ENCODE measurements at places on chromosomes 12 and 14.

GRCh38 chr14:32468955-32469354 is 139.9 kb downstream of the AKAP6 start:
- DNase-seq: no peak

DNA sequence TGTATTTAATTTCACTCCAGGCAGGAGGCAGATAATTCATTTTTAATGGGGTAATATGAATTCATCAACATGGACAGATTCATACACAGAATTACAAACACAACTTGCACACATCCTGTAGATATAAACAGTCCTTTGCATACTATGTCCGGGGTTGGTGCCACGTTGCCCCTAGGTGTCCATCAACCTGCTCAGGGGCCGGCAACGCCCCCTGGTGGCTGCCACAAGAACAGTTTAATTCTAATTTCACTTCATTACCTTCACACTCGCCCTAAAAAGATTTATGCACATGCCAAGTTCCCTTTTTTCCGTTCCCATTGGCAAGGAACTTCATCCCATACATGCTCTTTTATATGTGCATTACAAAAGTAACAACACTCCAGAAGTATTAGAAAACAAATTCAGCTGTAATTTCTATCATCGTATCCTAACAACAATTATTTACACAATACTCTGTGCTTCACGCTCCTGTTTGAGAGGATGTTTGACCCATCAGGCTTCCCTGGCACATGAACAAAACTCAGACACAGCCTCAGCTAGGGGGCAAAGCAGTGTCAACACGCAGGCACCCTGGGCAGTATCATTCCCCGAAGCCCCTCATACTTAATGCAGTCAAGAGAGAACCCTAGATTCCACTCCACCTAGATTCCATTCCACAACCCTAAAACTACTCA is 15.5 kb downstream of the MANSC1 start:
- peak; percentile 65 for DNase-seq

- DNase-seq: no peak
Observed at GRCh38 chr14:94570440-94570839, 9.2 kb downstream of the SERPINA4 start.

DNA sequence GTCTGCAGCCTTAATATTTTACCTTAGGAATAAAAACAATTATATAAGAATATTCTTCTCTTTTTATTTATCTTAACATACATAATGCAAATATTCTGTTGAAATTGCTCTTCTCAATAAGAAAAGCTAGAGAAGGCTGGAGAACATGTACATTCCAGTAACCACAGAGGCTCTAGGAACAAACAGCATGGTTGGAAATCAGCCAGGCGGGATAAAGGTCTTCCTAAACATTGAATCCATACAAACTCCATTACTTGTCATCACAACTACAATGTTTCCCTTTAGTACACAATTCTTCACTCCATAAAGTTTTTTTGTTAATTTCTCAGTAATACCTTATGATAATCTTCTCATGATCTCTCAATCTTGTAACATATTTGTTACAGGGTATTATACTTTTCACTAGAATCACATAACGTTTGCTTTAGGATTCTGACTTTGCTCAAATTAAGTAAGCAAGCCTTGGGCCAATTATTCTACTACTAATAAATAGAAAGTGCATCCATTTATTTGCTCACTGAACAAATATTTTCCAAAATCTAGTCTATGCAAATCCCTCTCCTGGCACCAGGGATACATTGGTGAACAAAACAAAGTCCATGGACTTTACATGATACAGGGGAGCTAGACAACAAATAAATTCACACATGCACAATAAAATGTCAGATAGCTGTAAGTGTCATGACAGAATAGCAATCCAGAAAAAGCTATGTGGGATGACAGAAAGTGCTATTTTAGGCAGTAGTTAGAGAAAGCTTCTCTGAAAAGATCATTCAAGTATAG is 237.5 kb upstream of the TMTC1 start:
- no peak for DNase-seq

GRCh38 chr12:50924439-50925341 is 27.7 kb upstream of the HIGD1C start:
- no peak for DNase-seq

- no peak for DNase-seq
Observed at GRCh38 chr12:42104087-42104486, 40.6 kb downstream of the GXYLT1 start.

DNA sequence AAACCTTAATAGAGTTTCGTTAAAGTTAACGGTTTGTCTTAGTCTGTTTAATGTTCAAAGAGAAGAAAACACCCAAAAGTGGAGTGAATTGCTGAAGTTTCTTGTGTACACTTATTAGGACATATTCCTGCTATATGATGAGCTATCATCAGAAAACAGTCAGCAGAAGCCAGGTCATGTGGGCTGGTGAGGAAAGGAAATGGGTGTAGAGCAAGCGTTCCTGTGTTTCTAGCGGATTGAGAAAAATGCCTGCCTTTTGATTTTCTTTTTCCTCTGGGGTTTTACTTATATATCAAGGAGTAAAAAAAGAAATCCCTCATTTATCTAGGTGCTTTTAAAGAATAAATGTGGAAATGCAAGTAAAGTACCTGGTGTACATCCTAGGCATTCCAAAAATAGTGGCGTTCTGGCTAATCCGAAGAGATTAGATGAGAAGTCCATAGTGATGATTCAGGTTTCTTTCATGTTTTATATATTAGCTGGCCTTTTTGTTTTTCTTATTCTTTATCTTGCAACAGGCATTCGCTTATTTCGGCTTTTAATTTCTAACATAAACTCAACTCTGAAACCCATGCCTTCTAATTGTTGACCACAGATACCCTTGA is 50.7 kb downstream of the FLRT2 start:
- DNase-seq: no peak

DNA sequence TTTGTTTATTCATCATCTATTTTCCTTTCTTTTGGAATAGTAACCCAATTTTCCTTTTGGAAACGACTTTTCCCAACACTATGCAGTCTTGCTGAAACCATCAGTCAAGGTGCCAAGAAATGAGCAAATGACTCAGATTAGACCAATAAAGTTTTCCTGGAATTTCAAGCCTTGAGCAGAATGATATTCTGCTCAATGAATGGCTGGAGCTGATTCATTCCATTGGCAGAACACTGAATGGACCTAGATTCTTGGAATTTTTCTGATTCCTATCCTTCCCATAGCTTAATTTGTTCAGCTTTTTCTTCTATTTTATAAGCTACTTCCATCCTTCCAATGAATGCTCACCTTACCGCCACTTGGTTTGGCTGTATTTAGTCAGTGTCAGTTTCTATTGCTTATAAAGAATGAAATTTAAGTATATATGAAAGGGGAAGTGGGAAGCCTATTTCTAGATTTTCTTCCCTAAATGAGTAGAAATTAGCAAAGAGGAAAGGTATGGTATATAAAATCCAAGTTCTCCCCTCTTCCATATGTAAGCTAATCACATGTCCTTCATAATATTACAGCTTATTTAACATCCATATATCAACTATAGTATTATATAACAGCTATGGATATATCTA is 89.0 kb downstream of the C14orf39 start:
- no peak for DNase-seq

- no peak for DNase-seq
Observed at GRCh38 chr12:14289601-14290000, 75.9 kb upstream of the ATF7IP start.

GRCh38 chr12:125228519-125229260 is 163.5 kb downstream of the AACS start:
- no peak for DNase-seq

- no peak for DNase-seq
Observed at GRCh38 chr14:34843011-34843554, 32.1 kb downstream of the BAZ1A start.

DNA sequence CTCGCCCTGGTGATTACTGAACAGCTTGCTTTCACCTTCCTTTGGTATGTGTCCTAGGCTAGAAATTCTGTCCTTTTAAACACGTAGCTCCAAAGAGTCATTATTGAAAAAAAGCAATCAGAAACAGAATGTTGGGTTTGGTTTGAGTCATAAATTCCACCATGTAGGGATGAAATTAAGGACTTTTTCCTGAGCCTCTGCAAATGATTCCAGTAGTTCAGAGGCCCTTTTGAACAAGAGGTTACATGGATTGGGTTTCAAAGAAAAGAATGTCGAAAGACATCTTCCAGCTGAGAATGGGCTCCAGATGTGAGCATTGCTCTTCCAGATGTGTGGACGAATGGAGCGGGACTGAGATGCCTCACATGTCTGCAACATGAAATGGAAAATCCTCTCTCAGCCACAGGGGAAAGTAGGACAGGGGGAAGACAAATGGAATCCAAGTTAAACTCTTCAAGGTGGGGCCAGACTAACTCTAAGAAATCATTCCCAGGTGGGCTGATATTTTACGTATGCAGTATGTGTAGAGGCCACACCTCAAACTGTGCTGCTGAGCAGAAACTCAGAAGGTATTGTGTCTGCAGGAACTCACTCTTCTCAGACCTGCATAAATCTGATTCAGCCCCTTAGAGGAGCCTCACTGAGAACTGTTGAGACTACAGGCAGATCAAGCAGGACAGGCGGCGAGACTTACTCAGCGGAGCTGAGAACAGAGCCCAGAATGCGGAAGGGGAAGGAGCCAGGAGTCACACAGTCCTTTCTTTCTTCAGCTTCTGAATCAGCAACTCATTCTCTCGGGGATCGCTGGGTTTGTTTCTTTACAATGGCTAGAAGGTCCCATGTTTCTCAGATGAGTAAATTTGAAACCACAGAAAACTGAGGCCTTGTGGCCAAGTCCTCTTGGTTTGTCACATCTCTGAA is 23.3 kb upstream of the EMP1 start:
- DNase-seq: no peak

DNA sequence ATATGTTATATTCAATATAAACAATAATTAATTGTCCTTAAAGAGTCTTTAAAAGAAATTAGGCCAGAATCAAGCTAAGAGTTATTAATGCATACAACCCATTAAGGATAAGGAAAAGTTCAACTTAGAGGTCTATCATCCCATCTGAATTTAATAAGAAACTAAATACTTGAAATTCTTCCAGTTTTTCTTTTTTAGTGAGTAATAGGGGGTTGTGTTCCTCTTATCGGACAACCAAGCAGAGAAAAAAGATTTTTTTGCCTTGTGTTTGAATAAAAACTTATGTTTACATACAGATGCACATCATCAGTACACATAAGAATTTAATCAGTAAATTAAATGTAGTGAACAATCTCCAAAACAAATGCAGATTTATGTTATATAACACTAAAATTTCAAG is 32.5 kb downstream of the PAWR start:
- no peak for DNase-seq

Measured in activated CD8-positive, alpha-beta memory T cell treated with anti-CD3 and anti-CD28 coated beads, Interleukin-2, amount 50 U/mL, for 4 hours (primary cell).